ENCODE measurements at places on chromosomes 13 and 19.

GRCh38 chr19:48735031-48735615, 5.3 kb downstream of the RASIP1 start:
- no peak for DNase-seq

- no peak for DNase-seq
Measured at GRCh38 chr13:81682081-81682630, 1341.2 kb upstream of the SPRY2 start.

- DNase-seq: no peak
Measured at GRCh38 chr13:99346335-99347042, 39.3 kb upstream of the GPR183 start.

GRCh38 chr13:36921631-36922301, 1.7 kb upstream of the SMAD9 start:
- DNase-seq: no peak

GRCh38 chr19:4186087-4186993, 3.9 kb downstream of the ANKRD24 start:
- DNase-seq: peak; percentile 69

DNA sequence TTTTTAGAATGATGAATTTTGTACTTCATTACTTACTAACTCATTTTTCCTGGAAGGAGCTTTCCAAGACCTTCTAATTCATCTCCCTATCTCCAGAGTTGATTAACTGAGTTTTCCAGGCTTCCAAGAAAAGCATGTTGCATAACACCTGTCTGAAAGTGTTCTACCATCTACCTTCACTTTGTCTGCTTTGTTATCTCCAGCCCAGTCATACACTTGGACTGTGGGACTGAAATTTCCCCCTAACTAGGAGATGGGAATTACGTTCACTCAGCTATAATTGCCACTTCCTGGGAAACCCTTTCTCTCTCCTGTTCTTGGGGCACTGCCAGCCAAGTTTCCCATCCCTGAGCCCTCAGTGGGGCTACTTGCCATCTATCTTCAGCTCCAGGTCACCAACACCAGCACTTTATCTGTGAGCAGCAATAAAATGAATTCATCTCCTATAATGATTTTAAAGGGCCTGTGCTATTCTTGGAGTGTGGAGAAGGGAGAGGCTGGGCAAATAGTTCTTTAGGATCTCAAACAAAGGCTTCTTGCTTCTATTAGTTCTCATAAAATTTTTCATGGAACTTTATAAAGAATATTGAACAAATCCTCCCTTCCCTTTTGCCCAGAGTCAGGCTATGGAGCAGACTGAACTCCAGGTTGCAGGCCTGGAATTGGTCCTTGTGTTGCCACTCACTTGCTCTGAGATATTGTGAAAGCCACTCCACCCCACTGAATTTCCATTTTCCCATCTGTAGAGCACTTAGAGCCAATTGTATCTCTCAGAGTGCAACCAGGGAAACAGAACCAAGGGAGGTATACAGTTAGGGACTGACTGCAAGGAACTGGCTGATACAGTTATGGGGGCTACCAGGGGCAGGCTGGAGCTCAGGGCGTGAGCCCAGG, 17.8 kb upstream of the ATP12A start:
- no peak for DNase-seq

DNA sequence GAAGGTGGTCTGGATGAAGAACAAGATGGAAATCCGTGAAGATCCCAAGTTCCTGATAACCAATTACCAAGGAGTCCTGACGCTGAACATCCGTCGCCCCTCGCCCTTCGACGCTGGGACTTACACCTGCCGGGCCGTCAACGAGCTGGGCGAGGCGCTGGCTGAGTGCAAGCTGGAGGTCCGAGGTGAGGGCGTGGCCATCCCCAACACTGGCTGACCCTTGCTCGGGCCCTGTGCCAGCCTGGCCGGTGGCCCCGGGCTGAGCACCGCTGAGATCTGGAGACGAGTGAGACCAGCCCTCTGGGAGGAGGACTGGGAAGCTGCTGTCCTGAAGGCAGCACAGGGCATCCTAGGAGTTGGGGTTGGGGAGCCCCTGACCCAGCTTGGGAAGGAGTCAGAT, 12.0 kb upstream of the EMC10 start:
- DNase-seq: no peak

DNA sequence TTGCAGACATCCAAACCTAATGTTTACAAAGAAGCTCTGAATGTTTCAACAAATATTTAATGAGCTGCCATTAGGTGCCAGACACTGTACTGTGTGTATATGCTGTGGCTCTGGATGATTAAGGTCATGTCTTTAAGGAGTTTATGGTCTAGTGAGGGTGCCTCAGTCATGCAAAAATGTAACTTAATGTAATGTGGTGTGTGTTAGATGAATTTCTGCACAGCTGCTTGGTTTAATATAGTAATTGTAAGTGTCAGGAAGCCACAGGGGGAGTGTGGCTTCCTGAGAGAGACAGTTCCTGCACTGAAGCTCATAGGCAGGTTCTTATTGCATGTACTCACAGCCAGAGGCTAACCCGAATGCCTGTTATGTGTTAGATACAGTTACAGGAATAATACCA, 43.3 kb downstream of the SPATA13 start:
- no peak for DNase-seq

DNA sequence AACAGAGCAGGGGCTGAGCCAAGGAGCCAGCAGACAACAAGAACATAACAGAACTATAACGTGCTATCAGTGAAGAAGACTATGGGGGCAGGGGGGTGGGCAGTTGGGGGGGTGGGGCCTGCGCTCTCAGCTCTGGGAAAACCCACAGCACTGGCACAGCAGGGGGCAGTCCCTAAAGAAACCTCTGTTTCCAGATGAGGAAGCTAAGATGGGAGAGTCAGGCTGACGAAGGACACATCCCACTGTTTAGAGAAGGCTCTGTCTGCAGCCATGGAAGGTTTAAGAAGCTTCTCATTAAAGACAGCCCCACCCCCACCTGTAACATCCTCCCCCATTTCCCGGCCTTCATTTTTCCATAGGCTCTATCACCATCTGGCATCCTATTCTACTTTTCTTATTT, 7.1 kb upstream of the DOCK9 start:
- no peak for DNase-seq
